Bronchial epithelial cell (primary cell): ENCODE measurements at places on chromosomes 6 and 20. TPM values are rescaled to one million over a fixed set of nuclear protein-coding genes. Genes with fewer than 3 reads are reported as not detected.

GRCh38 chr20:13013411-13013810 lies 4.6 kb downstream of the SPTLC3 start:
- DNase-seq = no peak

DNA sequence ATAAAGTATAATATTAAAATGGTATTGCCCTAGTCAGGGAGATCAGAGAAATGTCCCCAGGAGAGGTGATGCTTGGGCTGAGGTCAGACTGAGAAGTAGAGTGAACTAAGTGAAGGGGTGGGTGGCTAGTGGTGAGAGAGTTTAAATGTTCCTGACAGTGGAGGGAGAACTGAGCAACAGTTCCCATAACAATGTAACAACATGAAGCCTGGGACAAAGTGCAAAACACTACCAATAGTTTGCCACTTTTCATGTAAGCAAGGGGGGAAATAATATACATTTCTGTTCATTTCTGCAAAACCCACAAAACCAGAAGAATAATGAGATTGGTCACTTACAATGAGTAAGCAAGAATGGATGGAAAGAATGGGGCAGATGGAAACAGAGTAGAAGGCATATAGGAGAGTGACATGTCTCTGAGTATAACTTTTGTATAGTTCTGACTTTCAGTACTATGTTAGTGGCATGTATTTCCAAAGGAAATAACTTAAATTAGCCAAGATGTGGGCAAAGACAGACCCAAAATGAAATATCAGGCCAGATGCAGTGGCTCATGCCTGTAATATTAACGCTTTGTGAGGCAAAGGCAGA lies 13.3 kb upstream of the FAXC start:
- DNase-seq = no peak

DNA sequence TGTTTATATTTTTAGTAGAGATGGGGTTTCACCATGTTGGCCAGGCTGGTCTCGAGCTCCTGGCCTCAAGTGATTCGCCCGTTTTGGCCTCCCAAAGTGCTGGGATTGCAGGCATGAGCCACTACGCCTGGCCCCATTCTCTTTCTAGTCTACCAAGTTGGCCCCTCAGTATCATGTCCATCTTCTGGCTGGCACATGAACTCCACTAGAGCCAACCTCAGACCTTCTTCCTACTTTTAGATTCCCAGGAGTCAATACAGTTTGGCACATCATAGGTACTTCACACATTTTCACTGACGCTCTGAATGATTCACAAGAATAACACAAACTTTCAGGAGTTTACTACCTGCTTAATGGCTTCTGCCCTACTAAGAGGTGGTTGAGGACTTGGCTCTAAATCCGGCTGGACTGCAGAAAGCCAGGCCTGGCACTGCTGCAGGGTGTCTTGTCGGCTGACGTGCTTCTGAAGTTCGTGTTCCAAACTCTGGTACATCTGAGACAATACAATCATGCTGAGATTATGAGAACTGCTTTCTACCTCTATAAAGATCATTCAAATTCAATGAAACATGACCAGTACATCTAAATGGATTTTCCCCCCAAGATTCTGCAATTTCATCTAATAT lies 293.3 kb downstream of the SYNE1 start:
- DNase-seq = no peak

DNA sequence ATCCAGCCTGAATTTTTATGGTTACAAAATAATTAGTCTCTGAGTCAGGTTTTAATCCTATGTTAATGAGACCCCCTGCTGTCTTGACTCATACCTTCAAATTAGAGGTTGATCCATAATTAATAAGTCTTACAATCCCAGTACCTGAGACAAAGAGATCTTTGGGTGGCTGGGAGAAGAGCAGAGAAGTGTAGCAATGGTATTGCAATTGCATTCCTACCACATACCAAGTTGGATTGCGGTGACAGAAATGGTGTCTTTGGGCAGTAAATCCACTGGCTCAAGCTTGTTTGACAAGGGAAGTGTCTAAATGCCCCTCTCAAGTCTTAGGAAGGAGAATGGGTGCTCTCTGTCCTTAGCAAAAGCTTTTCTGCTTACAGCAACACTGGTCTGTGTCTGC lies 150.4 kb downstream of the BTBD3 start:
- no peak for DNase-seq

DNA sequence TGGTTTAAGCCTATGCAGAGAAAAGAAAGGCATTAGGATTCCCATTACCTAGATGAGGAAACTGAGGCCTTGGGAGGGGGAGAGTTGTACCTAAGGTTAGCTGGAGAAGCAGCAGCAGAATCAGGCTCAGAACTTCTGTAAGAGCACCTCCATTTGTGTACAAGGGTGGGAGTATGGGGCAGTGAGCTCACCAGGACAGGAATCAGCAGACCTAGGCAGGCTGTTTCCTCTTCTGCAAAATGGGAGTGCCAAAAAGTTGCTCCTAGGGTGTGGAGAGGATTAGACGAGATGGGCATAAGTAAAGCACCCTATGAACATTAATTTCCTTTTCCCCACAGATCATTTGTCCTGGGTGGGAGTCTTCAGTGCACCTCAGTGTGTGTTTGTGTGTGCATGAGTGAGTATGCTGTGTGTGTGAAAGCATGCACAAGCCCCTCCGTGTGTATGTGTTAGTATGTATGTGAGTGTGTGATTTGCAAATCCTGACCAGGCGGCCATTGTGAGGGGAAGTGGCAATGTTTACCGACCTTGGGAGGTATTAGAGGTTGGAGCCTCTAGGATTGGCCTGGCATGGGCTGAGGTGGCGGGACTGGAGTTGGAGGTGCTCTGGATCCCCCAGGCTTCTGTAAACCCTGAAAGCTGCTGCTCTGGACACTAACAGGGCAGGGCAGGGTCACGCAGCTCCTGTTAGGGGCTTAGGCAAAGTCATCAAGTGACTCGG lies 78.8 kb downstream of the VEGFA start:
- DNase-seq = no peak

GRCh38 chr6:66851930-66852329 lies 1144.9 kb upstream of the EYS start:
- no peak for DNase-seq

DNA sequence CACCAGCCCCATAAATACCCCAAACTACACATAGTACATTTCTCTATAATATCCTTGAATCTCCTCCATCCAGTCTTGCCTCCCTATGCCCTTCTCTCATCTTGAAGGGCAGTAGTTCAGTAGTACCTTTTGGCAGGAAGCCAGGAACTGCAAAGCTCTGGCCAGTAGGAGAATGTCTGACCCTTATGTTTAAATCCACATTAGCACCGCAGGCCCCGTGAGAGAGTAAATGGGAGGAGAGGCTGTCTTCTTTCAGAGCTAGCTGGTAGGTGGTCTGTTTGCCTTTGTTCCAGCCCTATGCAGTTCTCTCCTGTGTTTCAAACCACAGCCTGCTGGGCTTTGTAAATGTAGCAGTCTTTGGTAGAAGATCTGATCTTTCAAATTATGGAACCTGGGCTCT lies 690.7 kb downstream of the DOK5 start:
- DNase-seq = no peak

GRCh38 chr6:109048176-109048575 lies 46.5 kb downstream of the SESN1 start:
- DNase-seq = no peak

- DNase-seq = no peak
Observed at GRCh38 chr6:132198896-132199295, 202.4 kb downstream of the MOXD1 start.

DNA sequence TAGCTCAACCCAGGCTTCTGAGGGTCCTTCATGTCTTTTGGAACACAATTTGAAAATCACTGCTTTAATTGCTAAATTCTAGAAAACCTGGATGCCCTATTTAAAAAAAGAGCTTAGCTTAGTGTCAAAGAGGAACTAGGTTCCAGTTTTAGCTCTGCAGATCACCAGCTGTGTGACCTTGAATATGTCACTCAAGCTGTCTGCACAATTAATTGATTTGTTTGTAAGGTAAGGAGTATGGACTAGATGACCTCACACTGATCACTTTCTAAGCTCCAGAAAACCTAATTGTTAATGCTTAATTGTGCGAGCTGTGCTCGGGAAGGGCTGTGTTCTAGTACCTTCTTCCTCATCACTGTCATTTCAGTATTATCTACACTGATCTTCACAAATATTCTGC lies 26.2 kb downstream of the UTRN start:
- no peak for DNase-seq

- peak; percentile 29 for DNase-seq
Observed at GRCh38 chr6:158938811-158939254, 61.2 kb downstream of the RSPH3 start.

DNA sequence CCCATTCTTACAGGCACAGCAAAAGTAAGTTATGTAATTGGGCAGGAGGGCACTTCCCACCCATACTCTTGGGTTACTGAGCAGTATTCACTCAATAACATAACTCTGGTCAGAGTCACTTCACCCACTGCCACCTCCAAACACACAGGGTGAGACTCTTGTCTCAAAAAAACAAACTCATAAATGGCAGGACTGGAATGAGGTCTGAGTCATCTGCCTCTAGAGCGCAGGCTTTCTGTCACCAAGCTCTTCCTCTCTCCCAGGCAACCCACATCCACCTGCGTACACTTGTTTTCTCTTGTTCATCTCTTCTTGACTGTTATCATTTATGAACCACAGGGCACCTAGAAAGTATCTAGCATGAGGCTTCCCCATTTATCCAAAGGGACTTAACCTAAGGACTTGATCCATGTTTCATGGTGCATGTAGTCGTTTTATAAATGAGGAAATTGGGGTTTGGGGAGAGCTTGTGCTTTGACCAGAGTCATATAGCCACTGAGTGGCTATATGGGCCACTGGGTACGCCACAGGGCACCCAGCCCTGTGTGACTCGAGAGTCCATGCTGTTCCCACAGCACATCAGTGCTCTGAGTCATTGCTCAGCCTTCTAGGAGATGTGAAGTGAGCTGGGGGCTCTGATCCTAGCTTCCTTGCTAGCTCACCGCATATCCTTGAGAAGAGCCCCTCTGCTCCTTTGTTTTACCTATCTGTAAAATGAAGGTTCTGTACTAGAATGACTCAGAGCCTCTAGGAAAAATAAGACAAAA lies 22.4 kb downstream of the C20orf173 start:
- peak; percentile 18 for DNase-seq

GRCh38 chr6:6474170-6474920 lies 114.2 kb upstream of the LY86 start:
- no peak for DNase-seq

GRCh38 chr20:10946124-10946880 lies 272.5 kb upstream of the JAG1 start:
- DNase-seq = no peak

DNA sequence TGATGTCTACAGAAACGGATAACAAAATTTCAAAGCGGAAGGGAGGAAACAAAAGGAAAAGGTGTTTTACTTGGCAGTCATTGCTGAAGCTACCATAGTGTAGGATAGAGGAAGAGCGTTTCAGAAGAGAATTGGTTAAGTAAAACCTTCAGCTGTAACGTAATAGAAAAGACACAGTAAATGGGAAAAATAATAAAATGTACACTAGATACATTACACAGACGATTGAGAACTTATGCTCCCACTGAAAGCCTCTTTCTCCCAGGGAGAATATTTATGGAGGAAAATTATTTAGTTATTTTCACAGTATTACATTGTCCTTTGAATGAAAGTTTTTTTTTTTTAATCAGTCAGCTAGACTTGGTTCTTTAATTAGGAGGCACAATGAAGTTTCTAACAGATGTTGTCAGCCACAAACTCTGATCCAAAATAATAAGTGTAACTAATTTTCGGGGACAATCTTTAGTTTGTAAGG lies 90.7 kb upstream of the PRDM1 start:
- no peak for DNase-seq

GRCh38 chr6:164753517-164753916 lies 555.9 kb downstream of the C6orf118 start:
- DNase-seq = peak; percentile 87

- no peak for DNase-seq
Observed at GRCh38 chr20:5660346-5660745, 89.9 kb upstream of the SHLD1 start.

DNA sequence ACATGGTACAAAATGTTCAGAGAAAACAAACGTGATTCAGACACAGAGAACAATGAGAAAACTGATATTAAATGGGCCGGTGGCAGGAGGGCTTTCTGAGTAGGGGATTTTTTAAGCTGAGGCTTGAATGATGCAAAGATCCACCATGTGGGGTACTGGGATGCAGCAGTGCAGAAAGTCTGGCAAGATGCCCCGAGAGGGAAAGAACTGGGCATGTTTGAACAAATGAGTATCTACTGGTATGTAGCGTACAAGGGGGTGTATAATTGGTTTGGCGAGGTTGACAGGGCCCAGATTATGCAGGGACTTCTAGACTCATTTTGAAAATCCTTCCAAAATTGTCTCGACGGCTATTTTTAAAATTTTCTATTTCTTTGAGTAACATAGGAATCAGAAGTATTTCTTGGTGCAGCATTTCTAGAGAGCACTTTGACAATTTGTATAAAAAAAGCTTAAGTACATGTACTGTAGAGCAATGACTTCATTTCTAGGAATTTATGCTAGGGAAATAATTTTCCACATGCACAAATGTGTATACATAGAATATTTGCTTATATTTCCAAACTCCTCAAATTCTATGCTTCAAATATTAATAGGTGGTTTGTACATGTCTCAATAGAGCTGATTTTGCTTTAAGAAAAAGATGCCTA lies 119.6 kb upstream of the DOK5 start:
- DNase-seq = peak; percentile 62

DNA sequence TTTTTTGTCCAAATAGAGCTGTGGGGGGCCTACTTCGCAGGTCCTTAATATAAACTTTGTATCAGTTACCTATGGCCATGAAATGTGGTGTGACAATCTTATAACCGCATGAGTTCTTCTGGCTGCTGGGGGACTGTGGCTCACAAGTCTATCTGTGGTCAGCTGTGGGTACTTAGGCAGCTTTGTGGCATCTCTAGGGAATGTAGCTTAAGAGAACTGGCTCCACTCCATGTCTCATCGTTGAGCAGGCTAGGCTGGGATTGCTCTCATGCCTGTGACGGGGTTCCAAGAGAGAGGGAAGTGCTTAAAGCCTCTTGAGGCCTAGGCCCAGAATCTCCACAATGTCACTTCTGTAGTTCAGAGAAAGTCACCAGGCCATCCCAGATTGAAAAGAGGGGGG lies 140.5 kb downstream of the BTBD3 start:
- no peak for DNase-seq

DNA sequence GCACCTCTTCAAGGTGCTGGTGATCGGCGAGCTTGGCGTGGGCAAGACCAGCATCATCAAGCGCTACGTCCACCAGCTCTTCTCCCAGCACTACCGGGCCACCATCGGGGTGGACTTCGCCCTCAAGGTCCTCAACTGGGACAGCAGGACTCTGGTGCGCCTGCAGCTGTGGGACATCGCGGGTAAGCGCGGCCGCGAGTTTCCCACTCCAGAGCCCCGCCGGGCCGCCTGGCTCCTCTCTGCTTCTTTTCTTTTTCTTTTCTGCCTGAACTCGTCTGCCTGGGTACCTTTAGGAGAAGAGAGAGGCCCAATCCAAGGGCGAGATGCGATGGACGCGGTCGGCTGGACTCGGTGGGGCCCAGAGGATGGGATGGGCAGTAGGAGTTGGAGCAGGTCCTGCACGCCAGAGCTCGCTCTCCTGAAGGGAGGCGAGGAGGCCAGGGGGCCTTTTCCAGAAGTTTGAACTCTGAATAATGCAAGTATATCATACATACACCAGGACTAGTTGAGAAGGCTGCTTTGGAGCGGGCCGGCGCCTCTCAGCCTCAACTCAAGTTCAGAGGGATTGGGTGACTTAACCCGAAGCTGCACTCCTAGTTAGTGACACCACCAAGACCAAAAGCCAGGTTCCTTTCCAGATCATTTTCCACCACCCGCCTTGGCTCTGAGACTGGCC lies 445 bp downstream of the RAB32 start:
- peak; percentile 31 for DNase-seq

GRCh38 chr6:76124018-76124417 lies 51.6 kb upstream of the IMPG1 start:
- DNase-seq = no peak

The SMLR1 gene
- total RNA-seq = not detected in 2 replicates

The SCUBE3 gene
- total RNA-seq = not detected in 2 replicates
